Ecto neural progenitor cell (in vitro differentiated cells): ENCODE measurements at places on chromosomes 11 and 22.

- no peak for DNase-seq
Observed at GRCh38 chr11:126026579-126026978, 36.1 kb downstream of the CDON start.

DNA sequence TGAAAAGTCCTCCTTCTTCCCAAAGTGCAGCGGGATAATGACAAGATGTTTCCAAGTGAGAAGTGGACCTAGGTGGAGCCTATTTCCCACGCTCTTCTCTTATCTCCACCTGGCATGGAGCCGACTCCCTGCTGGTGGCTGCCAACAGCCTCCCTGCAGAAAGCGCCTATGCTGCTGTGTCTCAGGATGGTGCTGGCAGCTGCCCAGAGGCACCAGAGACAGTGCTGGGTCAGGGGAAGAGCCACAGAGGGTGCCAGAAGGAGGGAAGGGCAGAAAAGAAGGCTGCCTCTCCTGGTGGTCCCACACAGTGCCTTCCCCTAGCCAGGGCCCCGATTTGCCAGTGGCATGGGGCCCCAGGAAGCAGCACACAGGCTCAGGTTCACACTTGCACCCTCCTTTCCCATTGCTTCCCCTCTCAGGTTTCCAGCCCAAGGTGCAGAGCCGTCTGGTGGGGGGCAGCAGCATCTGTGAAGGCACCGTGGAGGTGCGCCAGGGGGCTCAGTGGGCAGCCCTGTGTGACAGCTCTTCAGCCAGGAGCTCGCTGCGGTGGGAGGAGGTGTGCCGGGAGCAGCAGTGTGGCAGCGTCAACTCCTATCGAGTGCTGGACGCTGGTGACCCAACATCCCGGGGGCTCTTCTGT is 19.0 kb downstream of the CD5 start:
- DNase-seq: no peak

GRCh38 chr11:15988016-15988550 is 368.3 kb downstream of the SOX6 start:
- no peak for DNase-seq

DNA sequence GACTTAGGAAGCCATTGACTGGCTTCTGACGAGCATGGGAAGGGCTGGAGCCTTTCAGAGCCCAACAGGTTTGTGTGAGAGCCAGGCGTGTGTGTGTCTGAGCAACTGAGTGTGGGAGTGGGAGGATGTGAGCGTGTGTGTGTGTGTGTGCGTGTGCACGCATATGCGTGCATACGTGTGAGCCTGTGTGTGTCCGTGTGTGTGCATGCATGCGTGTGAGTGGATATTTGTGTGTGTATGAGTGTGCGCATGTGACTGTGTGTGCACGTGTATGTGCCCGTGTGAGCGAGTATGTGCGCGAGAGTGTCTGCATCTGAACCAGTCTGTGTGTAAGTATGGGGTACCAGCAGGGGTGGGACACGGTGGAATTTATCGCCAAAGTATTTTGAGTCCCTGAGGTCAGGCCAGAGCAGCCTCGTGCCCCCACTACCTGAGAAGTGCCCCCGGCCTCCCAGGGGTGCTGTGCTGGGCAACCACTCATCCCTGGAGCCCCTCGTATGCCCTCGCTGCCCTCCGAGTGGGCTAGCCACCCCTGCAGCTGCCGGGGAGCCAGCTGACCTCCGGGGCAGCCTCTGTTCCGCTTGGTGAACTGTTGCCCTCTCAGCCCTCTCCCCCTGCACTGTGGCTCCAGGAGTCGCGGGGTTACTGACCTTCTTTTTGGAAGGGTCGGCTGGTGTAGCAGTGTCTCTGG is 38.5 kb downstream of the LRP5 start:
- DNase-seq: no peak

DNA sequence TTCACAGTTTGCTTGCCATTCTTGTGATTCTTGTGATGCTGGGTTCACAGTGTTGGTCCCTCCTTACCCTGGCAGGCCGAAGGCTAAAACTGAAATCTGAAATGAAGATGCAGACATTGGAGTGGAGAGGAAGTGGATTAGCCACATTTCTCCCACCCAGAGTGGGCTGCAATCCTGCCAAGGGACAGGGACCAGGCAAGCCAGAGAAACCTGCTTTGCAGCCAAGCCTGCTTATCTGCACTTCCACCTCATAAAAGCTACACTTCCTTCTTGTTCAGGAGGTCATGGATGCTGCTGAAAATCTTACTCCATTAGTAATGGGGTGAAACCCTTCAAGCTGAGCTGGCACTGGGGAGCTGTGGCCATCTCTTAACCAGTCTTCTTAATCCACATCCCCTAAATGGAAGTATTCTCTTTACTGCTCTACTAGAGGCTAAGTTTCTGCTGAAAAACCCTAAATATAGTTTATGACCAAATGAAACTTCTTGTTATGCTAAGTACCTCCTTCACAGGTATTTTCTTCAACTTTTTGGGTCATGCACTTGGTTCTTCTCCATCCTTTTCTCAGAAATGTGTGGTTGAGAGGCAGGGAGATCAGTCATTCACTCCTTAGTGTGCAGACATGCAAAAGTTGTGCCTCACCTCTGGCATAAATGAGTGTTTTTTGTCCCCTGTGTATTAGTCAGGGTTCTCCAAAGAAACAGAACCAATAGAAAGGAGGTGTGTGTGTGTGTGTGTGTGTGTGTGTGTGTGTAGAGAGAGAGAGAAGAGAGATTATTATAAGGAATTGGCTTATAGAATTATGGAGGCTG is 133.9 kb upstream of the BMAL1 start:
- DNase-seq: no peak

GRCh38 chr11:110715541-110715940 is 3.3 kb upstream of the ARHGAP20 start:
- DNase-seq: no peak

- DNase-seq: no peak
Observed at GRCh38 chr11:110614031-110614430, 98.2 kb downstream of the ARHGAP20 start.

GRCh38 chr11:66008468-66009101 is 3.2 kb upstream of the CST6 start:
- peak; percentile 41 for DNase-seq

GRCh38 chr11:2318123-2318522 is 16.3 kb downstream of the TSPAN32 start:
- no peak for DNase-seq

DNA sequence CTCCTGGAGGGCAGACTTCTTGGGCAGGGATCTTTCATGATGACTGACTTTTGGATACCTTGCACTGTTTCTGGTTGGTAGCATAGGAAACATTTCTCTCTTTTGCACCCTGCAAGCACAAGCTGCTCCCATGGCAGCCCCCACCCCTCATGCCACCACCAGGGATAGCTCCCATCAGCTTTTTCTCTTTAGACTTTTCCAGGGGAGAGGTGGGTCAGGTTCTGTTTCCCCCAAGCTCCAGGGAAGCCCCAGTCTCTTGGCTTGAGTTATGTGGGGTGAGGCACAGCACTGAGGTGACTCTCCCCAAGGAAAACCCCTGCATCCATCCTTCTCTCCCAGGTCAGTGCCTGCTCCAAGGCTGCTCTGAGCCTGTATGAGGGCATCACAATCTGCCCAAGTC is 22.5 kb downstream of the LRRC32 start:
- no peak for DNase-seq

GRCh38 chr22:37439347-37439746 is 12.1 kb upstream of the ELFN2 start:
- DNase-seq: no peak

GRCh38 chr11:71120471-71120896 is 131.9 kb downstream of the SHANK2 start:
- DNase-seq: peak; percentile 69

DNA sequence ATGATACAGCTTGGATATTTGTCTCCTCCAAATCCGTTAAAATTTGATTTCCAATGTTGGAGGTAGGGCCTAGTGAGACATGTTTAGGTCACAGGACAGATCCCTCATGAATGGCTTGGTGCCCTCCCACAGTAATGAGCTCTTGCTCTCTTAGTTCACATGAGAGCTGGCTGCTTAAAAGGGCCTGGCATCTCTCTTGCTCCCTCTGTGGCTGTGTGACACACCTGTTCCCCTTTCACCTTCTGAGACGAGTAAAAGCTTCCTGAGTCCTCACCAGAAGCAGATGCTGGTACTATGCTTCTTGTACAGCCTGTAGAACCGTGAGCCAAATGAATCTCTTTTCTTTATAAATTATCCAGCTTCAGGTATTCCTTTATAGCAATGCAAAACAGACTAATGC is 3.5 kb downstream of the VPS37C start:
- no peak for DNase-seq

GRCh38 chr11:75639762-75640181 is 29.1 kb downstream of the MAP6 start:
- DNase-seq: peak; percentile 69

DNA sequence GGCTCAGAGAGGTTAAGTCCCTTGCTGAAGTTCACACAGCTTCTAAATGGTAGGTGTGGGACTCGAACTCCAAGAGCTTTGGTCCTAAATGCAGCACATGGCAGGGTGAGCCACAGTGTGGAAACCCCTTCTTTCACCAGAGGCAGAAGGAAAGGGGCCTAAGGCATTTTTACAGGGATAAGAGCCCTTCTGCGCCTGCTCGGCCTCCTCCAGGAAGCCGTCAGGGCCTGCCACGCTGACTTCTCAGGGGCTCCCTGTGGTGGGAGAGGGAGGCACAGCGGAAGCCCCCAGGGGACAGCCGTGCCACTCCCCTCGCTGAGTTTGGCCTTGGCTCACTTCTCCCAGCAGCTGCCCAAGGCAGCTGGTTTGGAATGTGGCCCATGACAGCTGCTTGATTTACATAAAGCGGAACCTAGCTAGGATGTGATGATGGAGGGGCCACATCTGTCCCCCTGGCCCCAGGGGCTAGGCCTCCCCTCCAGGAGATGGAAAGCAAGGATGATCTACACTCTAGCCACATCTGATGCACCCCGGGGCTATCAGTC is 35.4 kb downstream of the CD82 start:
- no peak for DNase-seq

- DNase-seq: no peak
Observed at GRCh38 chr11:102546427-102546826, 15.9 kb upstream of the MMP7 start.

DNA sequence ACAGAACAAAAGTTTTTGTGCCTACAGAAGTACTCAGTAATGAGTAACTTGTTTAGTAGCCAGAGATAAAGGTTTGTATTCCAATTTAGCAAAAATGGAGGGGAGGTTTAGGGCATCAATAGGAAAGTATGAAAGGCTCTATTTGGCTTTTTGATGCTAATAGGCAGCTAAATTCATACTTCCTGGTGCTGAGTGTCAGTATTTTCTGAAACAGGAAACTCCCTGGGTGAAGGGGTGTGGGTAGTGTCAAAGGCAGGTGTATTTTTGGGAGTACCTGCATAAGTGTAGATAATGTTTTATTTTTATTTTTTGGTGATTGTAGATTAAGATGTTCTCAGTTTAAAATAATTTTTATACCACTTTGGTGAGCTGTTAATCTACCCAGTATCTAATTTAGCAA is 29.3 kb upstream of the MMP7 start:
- no peak for DNase-seq

DNA sequence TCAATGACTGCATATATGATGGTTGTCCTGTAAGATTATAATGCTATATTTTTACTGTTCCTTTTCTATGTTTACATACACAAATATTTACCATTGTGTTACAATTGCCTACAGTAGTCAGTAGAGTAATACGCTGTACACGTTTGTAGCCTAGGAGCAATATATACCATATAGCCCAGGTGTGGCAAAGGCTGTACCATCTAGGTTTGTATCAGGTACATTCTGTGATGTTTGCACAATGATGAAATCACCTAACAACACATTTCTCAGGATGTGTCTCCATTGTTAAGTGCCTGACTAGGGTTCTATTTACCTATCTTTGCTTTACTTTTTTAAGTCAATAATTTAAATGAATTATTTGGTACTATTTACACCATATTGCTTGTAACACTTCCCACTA is 21.9 kb downstream of the PRR5L start:
- DNase-seq: no peak

GRCh38 chr11:8693010-8693551 is 10.5 kb downstream of the RPL27A start:
- DNase-seq: no peak

GRCh38 chr11:92552942-92553341 is 328.3 kb downstream of the FAT3 start:
- DNase-seq: no peak

DNA sequence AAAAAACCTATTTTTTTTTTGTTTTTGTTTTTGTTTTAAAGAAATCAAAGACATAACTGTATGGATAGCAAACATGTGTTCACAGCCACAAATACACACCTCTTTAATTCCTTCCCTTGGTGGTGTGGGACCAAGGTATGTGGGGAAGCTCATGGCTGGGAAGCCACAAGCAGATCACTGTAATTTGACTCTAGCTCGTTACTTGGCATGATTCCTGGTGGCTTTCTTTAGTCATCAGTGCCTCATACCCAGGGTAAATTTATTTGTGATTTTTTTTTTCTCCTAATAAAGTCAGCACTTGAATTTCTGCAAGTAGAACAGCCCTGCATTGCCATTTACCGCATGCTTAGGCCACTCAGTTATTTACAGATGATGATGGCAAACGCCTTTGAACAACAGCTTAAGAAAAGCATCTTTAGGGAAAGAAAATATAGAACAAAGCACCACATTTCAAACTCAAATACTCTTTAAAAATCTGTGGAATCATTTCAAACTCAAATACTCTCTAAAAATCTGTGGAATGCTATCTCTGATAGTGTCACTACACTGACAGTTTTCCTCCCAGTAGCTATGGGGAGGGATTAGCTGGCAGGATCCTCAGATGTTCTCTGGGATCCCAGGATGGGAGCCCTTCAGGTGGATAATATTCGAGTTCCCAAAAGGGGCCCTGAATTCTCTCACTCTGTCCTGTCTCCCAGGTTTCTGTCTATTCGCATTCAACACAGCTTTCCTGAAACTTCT is 687.2 kb downstream of the OPCML start:
- DNase-seq: no peak

DNA sequence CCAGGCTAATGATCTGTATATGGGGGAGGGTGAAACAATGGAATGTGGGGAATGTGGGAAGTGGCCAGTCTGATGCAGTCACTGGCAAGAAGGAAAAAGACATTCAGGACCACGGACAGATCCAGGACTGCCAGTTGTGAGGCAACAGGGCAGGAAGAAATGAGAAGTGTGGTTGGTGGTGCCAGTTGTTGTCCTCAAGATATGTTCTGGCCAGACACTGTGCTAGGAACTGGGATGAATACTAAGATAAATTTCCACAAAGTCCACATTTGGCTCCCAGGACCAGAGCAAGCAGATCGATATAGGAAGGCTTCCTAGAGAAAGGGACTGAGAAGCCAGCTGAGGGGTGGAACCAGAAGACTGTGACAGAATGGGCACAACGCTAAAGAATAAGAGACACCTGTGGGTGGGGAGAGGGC is 6.8 kb upstream of the TPBGL start:
- peak; percentile 72 for DNase-seq

- DNase-seq: peak; percentile 19
Observed at GRCh38 chr11:120044011-120044675, 93.8 kb downstream of the TRIM29 start.

DNA sequence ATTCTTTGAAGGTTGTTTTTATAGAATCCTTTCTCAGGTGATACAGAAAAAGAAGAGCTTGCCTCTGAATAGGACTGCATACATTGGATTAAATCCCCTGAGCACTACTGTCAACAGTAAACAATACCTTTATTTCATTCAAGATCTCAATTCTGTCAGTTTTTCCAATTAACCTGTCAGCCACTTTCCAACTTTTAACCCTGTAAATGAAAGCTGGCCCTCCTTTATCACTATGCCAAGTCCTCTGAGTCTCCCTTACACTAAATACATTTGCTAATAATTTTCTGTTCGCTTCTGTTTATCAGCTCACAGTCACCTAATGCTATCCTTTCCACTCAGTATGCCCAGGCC is 213.7 kb upstream of the ARHGAP42 start:
- DNase-seq: no peak
